Fibroblast of the conjunctiva (primary cell): ENCODE measurements at places on chromosomes 12 and 14.

DNA sequence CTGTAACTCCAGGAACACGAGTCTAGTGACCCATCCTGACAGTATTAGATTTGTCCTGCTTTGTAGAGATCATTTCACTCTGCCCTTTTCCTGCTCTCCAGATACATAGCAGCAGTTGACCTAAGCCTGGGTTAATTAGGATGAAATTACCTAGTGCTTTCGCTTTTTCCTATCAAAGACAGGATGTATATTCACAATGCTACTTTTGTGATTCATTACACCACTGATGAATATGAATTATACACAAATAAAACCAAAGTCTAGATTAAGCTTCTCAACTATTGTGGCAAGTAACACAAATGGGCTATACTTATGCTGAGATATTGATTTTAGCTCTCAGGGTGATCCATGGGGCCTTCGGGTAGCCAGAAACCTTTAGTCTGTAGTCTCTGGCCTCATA, 17.9 kb downstream of the CERS5 start:
- DNase-seq: no peak

GRCh38 chr12:104933128-104933527, 25.0 kb downstream of the SLC41A2 start:
- DNase-seq: no peak

DNA sequence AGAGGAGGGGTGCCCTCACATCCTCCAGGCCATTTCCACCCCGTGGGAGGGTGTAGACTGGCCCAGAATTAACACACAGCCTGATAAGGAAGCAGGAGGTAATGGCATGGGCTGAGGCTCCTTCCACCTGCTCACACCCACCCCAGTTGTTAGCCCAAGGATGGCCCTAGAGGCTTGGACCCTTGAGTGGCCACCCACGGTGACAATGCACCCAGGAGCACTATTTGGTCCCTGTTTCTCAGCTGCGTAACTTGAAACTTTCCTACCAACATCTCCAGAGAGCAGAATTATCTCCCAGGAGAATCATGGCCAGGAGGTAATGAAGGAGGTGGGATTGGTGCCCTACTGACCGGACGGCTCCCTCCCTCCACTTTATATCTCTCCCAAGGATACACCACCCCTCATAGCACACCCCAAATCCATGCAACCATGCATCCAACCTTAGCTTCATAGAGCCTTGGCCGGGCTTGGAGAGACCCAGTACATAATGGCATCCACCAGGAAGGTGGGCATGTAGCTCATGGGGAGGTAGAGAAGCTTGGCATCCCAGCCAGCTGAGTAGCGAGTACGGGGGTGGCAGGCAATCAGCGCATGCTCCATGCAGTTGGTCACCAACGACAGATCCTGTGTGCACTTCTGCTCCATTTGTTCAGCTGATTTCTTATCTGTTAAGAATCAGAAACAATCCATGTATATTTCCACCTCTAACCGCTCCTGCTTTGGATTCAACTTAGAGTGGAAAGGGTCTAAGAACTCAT, 5.6 kb downstream of the RDH16 start:
- no peak for DNase-seq

GRCh38 chr12:124233041-124233796, 61.7 kb upstream of the RFLNA start:
- no peak for DNase-seq

DNA sequence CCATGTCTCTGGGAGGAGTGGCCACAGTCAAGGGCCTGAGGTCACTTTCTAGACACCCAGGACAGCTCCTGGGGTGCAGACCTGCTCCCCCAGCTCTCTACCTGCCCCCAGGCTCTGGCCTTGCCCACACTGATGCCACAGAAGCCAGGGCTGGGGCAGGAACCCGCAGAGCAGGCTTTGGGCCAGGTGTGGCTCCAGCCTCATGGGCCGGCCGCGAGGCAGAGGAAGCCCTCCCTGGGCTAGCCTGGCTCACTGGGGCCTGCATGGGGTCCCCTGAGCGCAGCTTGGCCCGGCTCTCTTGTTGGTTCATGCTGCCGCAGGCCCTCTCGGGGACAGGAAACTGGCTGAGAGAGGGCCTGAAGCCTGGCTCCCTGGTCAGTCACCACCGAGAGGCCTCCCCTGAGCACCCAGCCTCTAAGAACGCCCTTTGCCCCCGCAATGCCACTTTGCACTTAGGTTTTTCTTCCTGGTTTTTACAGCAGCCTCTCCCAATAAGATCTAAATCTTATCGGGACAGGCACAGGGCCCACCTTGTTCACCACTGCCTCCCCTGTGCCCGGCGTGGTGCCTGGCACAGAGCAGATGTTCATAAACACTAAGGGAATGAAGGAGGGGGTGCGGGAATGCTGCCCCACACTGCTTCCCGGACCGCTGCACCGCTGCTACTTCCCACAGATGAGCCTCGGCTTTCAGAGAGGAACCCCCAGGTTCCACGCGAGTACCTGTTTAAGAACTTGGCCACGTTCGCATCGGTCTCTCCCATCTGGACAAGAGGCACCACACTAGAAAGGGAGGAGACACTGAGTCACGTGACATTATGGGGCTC, 14.7 kb downstream of the MMAB start:
- DNase-seq: no peak

- DNase-seq: no peak
Observed at GRCh38 chr14:75910048-75910447, 71.7 kb downstream of the TGFB3 start.

- no peak for DNase-seq
Observed at GRCh38 chr12:81000831-81001230, 63.1 kb upstream of the LIN7A start.

GRCh38 chr14:68297876-68298468, 478.4 kb downstream of the RAD51B start:
- peak; percentile 9 for DNase-seq

- DNase-seq: no peak
Observed at GRCh38 chr14:30678926-30679431, 56.9 kb downstream of the SCFD1 start.

DNA sequence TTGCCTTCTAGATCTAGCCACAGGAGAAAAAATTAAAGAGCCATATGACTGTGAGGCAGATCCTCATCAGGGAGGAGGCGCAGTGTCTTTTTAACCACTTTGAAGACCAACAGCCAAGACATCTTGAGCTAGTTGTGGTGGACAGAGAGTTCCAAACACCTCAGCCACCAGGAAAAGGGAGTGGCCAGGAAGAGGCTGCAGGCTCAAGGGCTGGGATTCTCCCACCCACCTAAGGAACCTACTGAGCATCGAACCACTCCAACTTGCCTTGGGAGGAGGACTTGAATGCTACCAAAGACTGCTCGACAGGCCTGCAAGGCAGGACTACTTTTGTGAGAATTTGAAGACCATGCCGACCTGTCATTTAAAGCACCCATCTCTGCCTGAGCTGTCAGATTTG, 14.5 kb upstream of the MDM2 start:
- no peak for DNase-seq

- no peak for DNase-seq
Observed at GRCh38 chr12:111976291-111976690, 36.7 kb downstream of the TMEM116 start.

- DNase-seq: no peak
Observed at GRCh38 chr14:67666750-67667449, 7.5 kb downstream of the VTI1B start.

GRCh38 chr14:35336494-35337268, 44.5 kb downstream of the PSMA6 start:
- peak; percentile 91 for DNase-seq

- DNase-seq: no peak
Observed at GRCh38 chr14:68564191-68564825, 228.6 kb downstream of the ZFP36L1 start.

DNA sequence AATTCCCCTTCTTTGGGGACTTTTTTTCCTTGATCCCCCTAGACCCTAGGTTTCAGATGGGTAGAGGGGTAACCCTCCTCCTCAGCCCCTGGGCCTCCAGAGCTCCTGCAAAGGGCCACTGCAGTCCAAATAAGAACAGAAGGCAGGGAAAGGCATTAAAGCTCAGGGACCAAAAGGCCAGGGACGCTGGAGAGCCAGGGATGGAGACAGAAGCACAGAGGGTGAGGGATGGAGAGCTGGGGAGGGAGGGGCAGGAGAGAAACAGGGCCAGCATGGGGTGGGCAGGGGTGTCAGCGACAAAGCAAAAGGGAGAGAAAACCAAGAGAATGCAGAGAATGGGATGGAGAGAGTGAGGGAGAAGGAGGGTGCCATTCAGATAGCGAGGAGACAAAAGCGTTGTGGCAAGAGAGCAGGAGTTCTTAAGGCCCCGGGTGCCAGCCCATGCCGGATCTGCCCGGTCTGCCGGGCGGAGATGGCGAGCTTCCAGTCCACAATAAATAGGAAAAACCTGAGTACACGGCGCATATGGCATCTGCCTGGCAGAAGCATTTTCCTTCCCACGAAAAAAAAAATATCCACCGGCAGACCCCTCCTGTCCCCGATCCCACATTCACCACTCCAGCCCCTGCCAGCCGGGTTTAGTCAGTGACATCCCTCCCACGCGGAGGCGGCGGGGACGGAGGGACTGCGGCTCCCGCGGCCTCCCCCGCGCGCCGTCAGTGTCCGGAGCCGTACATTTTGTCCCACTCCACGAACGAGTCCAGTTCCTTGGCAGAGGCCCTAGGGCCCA, 28.6 kb downstream of the FIGNL2 start:
- DNase-seq: no peak
